Lower leg skin (tissue), 4 donors: ENCODE measurements at places on chromosomes 5 and 9.

GRCh38 chr9:89883401-89884341 lies 278.9 kb downstream of the GADD45G start:
- peak; percentile 63 for DNase-seq

DNA sequence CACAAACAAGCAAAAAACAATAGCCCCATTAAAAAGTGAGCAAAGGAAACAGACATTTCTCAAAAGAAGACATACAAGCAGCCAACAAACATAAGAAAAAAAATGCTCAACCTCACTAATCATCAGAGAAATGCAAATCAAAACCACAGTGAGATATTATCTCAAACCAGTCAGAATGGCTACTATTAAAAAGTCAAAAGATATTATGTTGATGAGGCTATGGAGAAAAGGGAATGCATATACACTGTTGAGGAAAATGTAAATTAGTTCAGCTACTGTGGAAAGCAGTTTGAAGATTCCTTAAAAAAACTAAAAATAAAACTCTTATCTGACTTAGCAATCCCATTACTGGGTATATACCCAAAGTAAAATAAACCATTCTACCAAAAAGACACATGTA lies 28.7 kb upstream of the BARX1 start:
- DNase-seq: no peak

DNA sequence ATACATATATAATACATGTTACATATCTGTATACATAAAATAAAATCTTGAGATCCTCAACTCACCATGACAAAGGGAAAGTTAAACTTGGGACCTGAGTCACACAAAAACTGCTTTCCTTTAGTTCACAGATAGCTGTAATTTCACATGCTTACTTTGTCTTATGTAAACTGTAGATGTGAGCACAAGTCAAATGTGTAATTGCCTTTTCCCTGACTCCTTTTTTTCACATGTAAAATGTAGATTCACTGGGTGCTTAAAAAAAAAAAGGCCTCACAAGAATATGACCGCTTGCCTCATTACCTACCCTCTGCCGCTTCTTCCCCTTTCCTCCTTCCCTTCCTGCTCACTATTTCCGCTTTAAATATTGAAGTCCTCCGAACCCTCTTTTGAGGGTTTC lies 21.9 kb upstream of the FAM169A start:
- DNase-seq: no peak

DNA sequence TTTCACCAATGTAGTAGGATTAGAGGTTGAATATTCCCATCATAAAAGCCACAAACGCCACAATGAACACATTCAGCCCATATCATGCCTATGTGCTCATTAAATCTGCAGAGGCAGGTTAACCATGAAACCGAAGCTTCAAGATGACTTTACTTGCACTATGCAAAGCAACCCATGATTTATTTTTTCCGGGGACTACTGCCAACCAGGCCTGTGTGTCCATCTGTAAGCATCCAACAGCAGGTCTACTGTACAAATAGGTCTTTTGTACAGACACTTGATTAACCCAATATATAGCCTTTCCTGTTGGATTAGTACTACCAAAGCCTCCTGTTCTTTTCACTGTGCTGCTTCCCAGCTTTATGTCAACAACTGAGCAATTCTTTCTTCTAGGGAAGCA lies 104.9 kb upstream of the CDH10 start:
- no peak for DNase-seq

DNA sequence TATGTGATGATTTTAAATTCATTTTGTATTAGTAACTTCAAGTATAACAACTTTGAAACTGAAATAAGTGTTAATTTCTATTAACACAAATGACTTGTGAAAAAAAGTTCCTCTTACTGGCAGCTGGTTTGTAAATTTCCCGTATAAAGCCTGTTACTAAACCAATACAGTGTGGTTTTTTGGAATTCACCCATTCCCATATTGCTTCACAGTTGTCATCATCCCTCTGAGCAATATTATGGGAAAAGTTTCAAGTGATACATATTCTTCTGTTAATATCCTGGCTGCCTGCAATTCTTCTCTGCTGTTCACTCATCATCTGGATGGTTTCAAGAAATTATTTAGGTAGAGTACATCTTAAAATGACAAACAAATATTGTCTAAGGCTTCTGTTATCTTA lies 1185.1 kb upstream of the C9orf72 start:
- DNase-seq: no peak
